Vagina (tissue), 2 donors: ENCODE measurements at places on chromosomes 16 and 17. TPM values are rescaled to one million over a fixed set of nuclear protein-coding genes. Genes with fewer than 3 reads are reported as not detected.

DNA sequence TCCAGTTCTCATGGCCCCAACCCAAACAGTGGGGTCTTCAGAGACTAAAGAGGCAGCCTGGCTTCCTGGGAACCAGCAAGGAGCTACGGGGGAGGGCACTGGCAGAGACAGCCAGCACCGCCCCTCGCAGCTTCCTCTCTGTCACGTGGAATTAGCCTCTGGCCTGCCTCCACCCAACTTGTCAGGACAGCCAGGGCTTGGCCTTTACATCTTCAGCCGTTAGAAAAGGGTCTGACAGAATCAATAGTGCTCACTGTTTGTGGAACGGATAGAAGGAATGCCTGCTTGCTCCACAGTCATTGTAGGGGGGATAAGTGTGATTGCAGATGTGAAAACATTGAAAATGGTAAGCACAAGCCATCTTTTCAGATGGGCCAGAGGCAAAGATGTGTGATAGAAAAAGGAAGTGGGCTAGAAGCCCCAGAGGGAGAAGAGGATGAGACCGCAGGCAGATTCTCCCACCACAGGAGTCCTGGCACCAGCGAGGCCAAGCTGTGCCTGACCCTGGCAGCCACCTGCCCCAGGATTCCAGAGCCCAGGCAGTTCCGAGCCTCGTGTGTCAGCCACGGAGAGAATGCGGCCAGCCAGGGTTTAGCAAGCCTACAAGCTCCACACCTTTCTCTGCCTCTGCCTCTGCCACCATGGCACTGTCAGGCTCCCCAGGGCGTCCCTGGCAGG is 18.6 kb downstream of the GRIN2C start:
- DNase-seq: no peak

GRCh38 chr17:10683853-10684252 is 13.5 kb downstream of the SCO1 start:
- DNase-seq: no peak

DNA sequence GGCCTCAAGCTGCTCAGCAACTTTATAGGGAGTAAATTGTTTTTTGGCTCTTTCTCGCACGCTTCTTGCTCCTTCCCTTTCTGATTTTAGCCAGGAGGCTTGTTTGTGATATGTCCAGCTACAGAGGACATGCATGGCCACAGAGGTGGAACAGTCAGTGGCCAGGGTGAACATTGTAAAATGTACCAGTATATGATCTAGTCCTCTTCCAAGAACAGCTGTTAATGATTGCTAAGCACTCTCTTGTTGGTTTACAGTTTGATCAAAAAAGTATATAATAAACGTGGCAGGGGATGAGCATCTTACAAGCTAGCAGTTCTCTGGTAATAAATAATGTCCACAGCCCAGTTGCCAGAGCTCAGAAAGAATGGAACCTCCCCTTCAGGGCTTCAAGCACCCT is 461.7 kb upstream of the DYNLRB2 start:
- no peak for DNase-seq

GRCh38 chr17:48478224-48479013 is 48.4 kb upstream of the SKAP1 start:
- DNase-seq: no peak

- DNase-seq: no peak
Measured at GRCh38 chr17:72719578-72720493, 372.7 kb downstream of the SLC39A11 start.

DNA sequence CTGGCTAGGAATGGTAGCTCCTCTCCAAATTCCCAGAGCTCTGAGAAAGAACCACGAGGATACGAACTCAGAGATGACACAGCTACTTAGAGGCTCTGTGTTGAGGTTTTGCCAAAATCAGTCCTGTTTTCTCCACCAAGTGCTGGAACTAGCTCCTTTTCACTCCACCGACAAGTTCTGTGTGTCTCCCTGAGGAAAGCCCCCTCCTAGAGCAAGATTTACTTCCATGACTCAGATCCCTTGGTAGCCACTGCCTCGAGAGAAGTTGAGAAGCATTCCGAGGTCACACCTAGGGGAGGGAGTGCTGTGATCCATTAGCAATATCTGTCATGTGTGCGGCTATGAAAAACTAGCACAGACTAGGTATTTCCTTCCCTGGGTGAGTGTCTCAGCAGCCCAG is 30.6 kb downstream of the IL21R start:
- DNase-seq: peak; percentile 61

GRCh38 chr17:40906613-40907012 is 21.6 kb upstream of the KRT20 start:
- DNase-seq: no peak

- no peak for DNase-seq
Measured at GRCh38 chr17:40604327-40605080, 39.2 kb upstream of the CCR7 start.

Gene KRTAP4-7
- total RNA-seq: not detected

Gene KRT24
- 1.5 TPM for total RNA-seq

Gene BCKDK
- total RNA-seq: 48.9 TPM

Gene CCDC40
- 9.3 TPM for total RNA-seq

Gene SNTB2
- 50.8 TPM for total RNA-seq
